ENCODE measurements at places on chromosomes 1 and 21. TPM values are rescaled to one million over a fixed set of nuclear protein-coding genes. Genes with fewer than 3 reads are reported as not detected.

The FAM151A gene
- total RNA-seq, result not detected

The PLA2G2A gene
- total RNA-seq, result not detected

GRCh38 chr21:38148046-38148445 lies 108.7 kb upstream of the KCNJ15 start:
- H3K4me3 ChIP-seq, result no peak overlapping the region
- H3K36me3 ChIP-seq, result peaks cover 7% of the 10 kb centered on the region
- H3K4me1 ChIP-seq, result no peaks in the 10 kb centered on the region

GRCh38 chr1:107058245-107059032 lies 2.0 kb downstream of the PRMT6 start:
- H3K27me3 ChIP-seq, result peaks cover under 1% of the 10 kb centered on the region
- peak overlapping the region; percentile 91 for H3K4me3 ChIP-seq
- H3K27ac ChIP-seq, result peak overlapping the region; percentile 94
- no peak for DNase-seq
- H3K36me3 ChIP-seq, result peaks cover 6% of the 10 kb centered on the region

GRCh38 chr1:209751627-209752231 lies 4.1 kb upstream of the TRAF3IP3 start:
- peaks cover 71% of the 10 kb centered on the region for H3K4me1 ChIP-seq
- H3K27me3 ChIP-seq, result no peaks in the 10 kb centered on the region
- H3K27ac ChIP-seq, result peak overlapping the region; percentile 97
- H3K36me3 ChIP-seq, result peaks cover 14% of the 10 kb centered on the region
- DNase-seq, result peak; percentile 64

- no peak overlapping the region for H3K27ac ChIP-seq
- DNase-seq, result no peak
- no peaks in the 10 kb centered on the region for H3K36me3 ChIP-seq
- no peak overlapping the region for H3K4me3 ChIP-seq
- no peaks in the 10 kb centered on the region for H3K27me3 ChIP-seq
These were observed 383.7 kb downstream of the ZP4 start for GRCh38 chr1:237507005-237507404.

DNA sequence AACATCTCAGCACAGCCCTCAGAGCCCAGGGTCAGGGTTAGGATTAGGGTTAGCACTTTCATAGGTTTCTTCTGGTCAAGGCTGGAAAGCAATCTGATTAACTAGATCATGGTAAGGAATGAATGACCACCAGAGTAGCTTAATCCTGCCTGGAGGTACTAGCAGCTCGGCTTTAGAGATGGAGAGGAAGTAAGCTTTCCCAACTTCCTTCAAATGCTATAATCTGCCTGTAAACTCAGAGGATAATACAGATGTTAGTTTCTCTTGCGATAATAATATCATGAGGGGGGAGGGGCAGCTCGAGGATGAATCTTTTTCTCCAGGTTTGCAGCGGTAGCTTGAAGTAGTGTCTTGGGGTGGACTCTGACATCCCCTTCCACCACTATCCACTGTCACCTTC lies 194.9 kb downstream of the HIVEP3 start:
- no peak for DNase-seq
- peaks cover 42% of the 10 kb centered on the region for H3K4me1 ChIP-seq
- no peak overlapping the region for H3K4me3 ChIP-seq
- no peak overlapping the region for H3K27ac ChIP-seq
- no peaks in the 10 kb centered on the region for H3K36me3 ChIP-seq

DNA sequence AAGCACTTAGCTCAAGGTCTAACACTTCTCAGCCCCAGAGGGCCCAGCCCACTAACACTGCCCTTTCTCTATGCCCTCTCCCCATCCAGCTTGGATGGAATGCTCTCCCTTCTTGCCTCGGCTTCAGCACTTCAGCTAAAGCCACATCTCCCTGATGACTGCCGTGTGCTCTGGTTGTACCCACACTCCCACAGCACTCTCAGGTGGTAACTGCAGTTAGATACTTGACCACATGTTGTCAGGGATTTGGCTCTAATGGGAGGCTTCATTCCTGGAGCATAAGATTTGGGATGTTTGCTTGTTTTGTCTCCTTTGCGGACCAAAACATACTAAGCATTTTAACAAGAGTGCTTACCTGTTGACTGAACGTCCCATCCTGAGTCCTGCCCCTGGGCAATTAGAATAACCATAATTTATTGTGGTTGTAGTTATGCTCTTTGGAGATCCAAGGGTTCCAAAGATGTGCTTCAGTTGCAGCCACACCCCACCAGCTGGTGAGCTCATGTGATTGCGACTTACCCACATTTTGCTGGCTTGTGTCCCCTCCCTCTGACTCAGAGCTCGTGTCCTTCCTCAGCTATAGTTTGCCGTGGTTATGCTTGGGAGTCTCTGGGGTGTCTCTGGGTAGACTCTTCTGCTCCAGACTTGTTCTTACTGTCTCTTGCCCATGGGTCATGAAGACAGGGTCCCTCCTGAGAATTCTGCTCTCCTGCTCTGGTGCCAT lies 7.7 kb upstream of the SLC26A9 start:
- no peaks in the 10 kb centered on the region for H3K36me3 ChIP-seq
- peaks cover 8% of the 10 kb centered on the region for H3K27me3 ChIP-seq
- H3K27ac ChIP-seq, result no peak overlapping the region
- no peak overlapping the region for H3K4me3 ChIP-seq
- H3K4me1 ChIP-seq, result no peaks in the 10 kb centered on the region

- no peak for DNase-seq
- no peaks in the 10 kb centered on the region for H3K4me1 ChIP-seq
- H3K27ac ChIP-seq, result no peak overlapping the region
- H3K27me3 ChIP-seq, result peaks cover 8% of the 10 kb centered on the region
- H3K4me3 ChIP-seq, result no peak overlapping the region
- no peaks in the 10 kb centered on the region for H3K36me3 ChIP-seq
These were observed 25.9 kb upstream of the USP25 start for GRCh38 chr21:15703932-15704331.

DNA sequence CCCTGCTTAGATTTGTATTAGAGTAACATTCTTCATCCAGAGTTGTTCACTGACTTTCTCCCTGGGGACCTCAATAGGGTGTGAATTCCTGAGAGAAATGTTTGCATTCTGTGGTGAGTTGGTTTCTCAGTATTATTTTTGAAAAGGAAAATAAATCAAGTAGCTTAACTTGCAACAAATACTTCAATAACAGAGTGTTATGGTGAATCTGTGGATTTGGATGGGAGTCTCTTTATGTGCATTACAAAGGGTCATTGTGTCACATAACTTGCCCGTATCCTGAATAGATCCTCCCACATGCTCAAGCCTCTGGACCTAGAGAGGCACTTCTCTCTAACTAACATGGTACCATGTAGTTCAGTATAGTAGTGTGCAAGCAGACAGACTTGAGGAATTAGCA lies 68.4 kb upstream of the IPO9 start:
- no peaks in the 10 kb centered on the region for H3K36me3 ChIP-seq
- H3K27me3 ChIP-seq, result peaks cover 10% of the 10 kb centered on the region
- no peak overlapping the region for H3K27ac ChIP-seq
- no peak for DNase-seq

DNA sequence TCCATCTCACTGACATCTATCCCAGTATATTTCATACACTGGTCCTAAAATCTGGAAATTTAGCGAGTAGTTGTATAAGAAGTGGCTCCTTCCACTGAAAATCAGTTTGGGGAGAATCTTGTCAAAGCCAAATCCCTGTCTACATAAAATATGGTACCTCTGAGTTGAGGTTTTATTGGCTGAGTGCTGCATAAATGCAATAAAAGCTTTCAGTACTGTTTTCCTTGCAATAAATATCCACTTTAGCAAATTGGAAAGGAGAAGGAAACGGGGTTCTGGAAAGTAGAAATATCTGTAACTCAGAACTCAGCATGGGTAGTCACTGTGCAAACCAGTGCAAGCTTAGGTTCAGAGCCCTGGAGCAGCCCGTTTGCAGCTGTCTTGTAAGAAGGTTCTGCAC lies 580.2 kb downstream of the SMYD3 start:
- no peaks in the 10 kb centered on the region for H3K27me3 ChIP-seq
- no peaks in the 10 kb centered on the region for H3K4me1 ChIP-seq

DNA sequence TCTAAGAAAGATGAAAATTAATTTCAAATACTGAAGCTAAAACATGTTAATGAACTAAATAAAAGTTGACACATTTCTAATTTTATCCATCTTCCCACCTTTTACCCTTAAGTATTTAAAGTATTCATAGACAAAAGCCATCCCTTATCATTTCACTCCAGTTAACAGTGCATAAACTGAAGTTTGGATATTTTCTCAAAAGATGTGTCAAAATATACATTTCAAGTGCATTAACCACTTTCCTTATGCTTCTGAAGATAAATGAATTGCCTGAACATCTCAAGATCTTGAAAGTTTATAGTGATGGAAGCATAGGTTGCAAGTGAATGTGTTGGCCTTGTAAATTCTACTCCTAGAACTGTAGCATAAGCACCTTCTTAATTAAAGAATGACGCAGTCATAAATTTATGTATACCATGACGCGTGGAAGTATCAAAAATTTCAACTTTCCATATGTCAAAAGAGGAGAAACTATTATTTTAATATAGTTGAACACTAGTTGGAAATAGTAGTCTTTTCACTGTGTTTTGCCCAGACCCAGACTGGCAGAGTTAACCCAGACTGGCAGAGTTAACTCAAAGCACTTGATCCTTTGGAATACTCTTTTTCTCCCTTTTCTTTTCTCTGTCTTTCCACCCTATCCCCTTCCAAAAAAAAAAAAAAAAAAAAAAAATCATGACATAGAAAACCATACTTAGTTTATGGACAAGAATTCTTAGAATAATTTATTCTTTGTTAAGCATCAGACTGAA lies 282.6 kb upstream of the C1orf105 start:
- DNase-seq, result no peak
- H3K36me3 ChIP-seq, result no peaks in the 10 kb centered on the region
- H3K27ac ChIP-seq, result no peak overlapping the region
- H3K4me1 ChIP-seq, result peaks cover 19% of the 10 kb centered on the region

GRCh38 chr21:20721151-20721550 lies 277.1 kb upstream of the NCAM2 start:
- no peaks in the 10 kb centered on the region for H3K27me3 ChIP-seq
- no peak for DNase-seq
- peaks cover 10% of the 10 kb centered on the region for H3K36me3 ChIP-seq
- no peak overlapping the region for H3K4me3 ChIP-seq
- no peak overlapping the region for H3K27ac ChIP-seq

DNA sequence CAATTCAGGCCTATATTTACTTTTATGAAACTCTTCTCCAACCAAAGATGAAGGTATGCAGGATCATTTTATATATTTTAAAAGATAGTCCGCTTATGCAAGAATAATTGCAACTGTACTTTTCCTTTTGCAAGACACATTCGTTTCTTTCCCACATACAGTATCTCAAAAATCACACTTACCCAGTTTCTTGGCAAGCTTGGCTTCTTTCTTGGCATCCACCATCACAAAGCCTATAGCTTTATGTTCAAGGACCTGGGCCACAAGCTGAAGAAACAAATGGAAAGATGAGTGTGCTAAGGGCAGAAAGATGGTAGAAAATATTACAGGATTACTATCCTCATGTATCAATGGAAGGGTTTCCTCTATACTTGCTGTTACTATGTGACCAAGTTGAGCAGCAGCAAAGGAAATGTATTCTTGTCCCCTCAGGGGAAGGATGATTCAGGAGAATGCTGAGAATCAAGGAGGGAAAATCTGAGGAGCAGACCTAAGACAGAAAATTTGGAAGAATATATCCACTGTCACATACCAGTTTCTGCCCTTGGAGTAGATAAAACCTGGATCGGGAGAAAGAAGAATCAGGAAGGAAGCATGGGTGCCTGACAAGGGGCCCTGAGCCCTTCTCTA lies 23.8 kb downstream of the CASQ2 start:
- DNase-seq, result no peak
- no peak overlapping the region for H3K27ac ChIP-seq
- H3K36me3 ChIP-seq, result no peaks in the 10 kb centered on the region
- peaks cover 27% of the 10 kb centered on the region for H3K27me3 ChIP-seq
- H3K4me1 ChIP-seq, result no peaks in the 10 kb centered on the region

DNA sequence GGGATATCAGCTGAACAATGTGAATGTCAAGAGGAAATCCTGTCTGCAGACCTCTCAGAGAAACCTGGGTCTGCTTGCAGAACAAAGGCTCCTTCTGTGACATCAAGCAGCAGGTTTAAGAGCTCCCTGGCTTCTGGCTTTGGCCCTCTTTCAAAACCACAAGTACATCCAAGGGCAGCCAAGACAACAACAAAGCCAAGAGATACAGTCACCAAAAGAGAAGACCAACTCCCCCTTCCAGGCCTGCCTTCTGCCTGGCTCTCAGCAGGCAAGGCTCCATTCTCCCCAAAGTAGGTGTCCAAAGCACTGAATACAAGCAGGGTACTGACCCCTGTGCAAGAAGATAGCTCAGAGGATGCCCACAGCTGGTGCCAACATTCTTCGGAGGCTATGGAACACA lies 11.5 kb downstream of the BCAR3 start:
- peaks cover 4% of the 10 kb centered on the region for H3K36me3 ChIP-seq
- H3K27me3 ChIP-seq, result no peaks in the 10 kb centered on the region
- no peak overlapping the region for H3K27ac ChIP-seq
- no peak for DNase-seq

DNA sequence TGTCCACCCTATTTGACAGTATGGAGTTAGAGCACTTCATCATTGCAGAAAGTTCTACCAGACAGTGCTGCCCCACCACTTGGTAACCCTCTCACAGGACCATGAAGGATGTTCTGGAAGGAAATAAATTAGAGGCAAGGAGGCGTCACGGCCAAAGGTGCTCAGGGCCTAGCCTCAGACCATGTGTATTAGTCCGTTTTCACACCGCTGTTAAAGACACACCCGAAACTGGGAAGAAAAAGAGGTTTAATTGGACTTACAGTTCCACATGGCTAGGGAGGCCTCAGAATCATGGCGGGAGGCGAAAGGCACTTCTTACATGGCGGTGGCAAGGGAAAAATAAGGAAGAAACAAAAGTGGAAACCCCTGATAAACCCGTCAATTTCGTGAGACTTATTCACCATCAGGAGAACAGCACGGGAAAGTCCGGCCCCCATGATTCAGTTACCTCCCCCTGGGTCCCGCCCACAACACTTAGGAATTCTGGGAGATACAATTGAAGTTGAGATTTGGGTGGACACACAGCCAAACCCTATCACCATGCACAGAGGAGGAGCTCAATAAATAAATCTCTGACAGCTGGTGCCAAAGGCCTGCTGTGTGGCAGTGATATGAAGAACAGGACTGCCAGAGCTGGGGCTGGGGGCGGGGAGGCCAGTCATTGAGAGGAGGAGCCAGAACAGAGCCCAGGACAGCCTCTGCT lies 75.8 kb downstream of the FHAD1 start:
- DNase-seq, result no peak
- H3K27me3 ChIP-seq, result no peaks in the 10 kb centered on the region
- H3K27ac ChIP-seq, result no peak overlapping the region
- no peak overlapping the region for H3K4me3 ChIP-seq

GRCh38 chr1:160370561-160371345 lies 3.9 kb downstream of the NHLH1 start:
- no peak overlapping the region for H3K4me3 ChIP-seq
- peaks cover 5% of the 10 kb centered on the region for H3K4me1 ChIP-seq
- no peaks in the 10 kb centered on the region for H3K27me3 ChIP-seq

- no peaks in the 10 kb centered on the region for H3K36me3 ChIP-seq
- H3K4me3 ChIP-seq, result no peak overlapping the region
- no peak for DNase-seq
- peaks cover 11% of the 10 kb centered on the region for H3K27me3 ChIP-seq
These were observed 161.0 kb downstream of the URB2 start for GRCh38 chr1:229786974-229787610.

Data from natural killer cell treated with Interleukin-12 subunit alpha and Interleukin-12 subunit beta and Interleukin-15 and Interleukin-18, amount 100 ng/mL, for 72 hours (primary cell).